Hepatocyte (in vitro differentiated cells): ENCODE measurements at places on chromosomes 16 and 17. TPM values are rescaled to one million over a fixed set of nuclear protein-coding genes. Genes with fewer than 3 reads are reported as not detected.

ST6GALNAC2 gene
- total RNA-seq = 1.4 and 2.3 TPM in 2 replicates

SMIM22 gene
- total RNA-seq = not detected in 2 replicates

SETD1A gene
- 1.8 and 2.7 TPM in 2 replicates for total RNA-seq

CCDC144A gene
- 0.48 and 0.50 TPM in 2 replicates for total RNA-seq

PRR29 gene
- 0.13 and 0.36 TPM in 2 replicates for total RNA-seq

MSLN gene
- total RNA-seq = 2.4 and 2.5 TPM in 2 replicates

IGF2BP1 gene
- 42.9 and 50.0 TPM in 2 replicates for total RNA-seq

KRTAP2-3 gene
- total RNA-seq = not detected in 2 replicates

HOXB1 gene
- not detected in 2 replicates for total RNA-seq

KRT222 gene
- 1.8 and 2.8 TPM in 2 replicates for total RNA-seq

CACNG4 gene
- 2.5 and 3.5 TPM in 2 replicates for total RNA-seq

RHBDL1 gene
- 2.3 and 3.4 TPM in 2 replicates for total RNA-seq

CDR2L gene
- total RNA-seq = 12.8 and 16.4 TPM in 2 replicates

NACA2 gene
- total RNA-seq = not detected in 2 replicates

EFCAB13 gene
- 3.1 and 7.9 TPM in 2 replicates for total RNA-seq

DNAH2 gene
- 0.77 and 1.0 TPM in 2 replicates for total RNA-seq

KLHL10 gene
- 0.43 TPM in 1 of 2 replicates, not detected in the other for total RNA-seq

ERAL1 gene
- total RNA-seq = 30.0 and 42.8 TPM in 2 replicates

MMP28 gene
- 11.2 and 18.0 TPM in 2 replicates for total RNA-seq

ARHGAP44 gene
- total RNA-seq = 3.9 and 4.6 TPM in 2 replicates

TNP2 gene
- total RNA-seq = not detected in 2 replicates

KRTAP1-1 gene
- total RNA-seq = not detected in 2 replicates

LAT gene
- total RNA-seq = 1.00 and 3.9 TPM in 2 replicates

PPY gene
- not detected in 2 replicates for total RNA-seq

TBX2 gene
- total RNA-seq = 17.9 and 19.6 TPM in 2 replicates

CCL8 gene
- total RNA-seq = 0.12 TPM in 1 of 2 replicates, not detected in the other

GPR139 gene
- not detected in 2 replicates for total RNA-seq

FN3K gene
- total RNA-seq = 4.0 and 17.3 TPM in 2 replicates

KRT28 gene
- not detected in 2 replicates for total RNA-seq
